Ascending aorta (tissue), 2 donors: ENCODE measurements at places on chromosomes 13 and 19. TPM values are rescaled to one million over a fixed set of nuclear protein-coding genes. Genes with fewer than 3 reads are reported as not detected.

GRCh38 chr19:57068921-57069697 lies 50.7 kb upstream of the USP29 start:
- no peak overlapping the region for H3K27ac ChIP-seq
- no peaks in the 10 kb centered on the region for H3K27me3 ChIP-seq
- H3K4me3 ChIP-seq, result no peak overlapping the region
- H3K36me3 ChIP-seq, result no peaks in the 10 kb centered on the region

DNA sequence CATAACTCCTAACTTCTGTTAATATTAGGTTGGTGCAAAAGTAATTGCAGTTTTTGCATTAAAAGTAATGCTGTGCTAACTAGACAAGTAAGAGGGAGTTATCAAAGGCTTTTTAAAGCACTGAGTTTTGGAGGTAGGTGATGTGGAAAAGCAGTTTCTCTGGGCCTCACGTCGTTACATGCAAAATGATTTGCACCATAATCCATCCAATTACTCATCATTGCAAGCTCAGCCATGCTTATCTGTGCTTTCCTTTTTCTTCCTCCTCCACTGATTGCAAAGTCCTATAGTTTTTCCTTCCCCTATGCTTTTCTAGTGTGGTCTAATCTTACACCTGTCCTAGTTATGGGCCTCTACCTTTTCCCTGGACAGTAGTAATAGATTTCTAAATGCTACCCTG lies 35.4 kb upstream of the INTS6 start:
- DNase-seq, result no peak
- no peaks in the 10 kb centered on the region for H3K36me3 ChIP-seq
- H3K4me3 ChIP-seq, result no peak overlapping the region
- no peak overlapping the region for H3K27ac ChIP-seq
- H3K27me3 ChIP-seq, result no peaks in the 10 kb centered on the region

DNA sequence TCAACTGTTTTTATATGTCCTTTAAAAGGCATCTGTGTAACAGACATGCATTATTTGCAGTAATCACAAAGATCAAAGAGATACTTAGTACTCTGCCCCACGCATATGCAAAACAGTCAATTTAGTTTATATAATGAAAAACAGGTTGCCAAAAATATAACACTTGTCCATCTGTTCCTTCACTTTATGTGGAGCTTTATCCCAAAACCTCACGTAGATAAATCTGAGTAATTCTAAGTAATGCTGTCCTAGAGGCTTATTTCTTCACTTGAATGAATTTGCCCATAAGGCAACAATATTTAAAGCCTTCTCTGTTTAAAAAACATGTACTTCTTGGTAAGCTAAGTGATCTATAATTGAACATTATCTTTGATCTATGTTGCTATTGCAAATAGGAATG lies 20.3 kb upstream of the SLITRK6 start:
- no peaks in the 10 kb centered on the region for H3K27me3 ChIP-seq
- DNase-seq, result no peak
- no peak overlapping the region for H3K27ac ChIP-seq
- no peaks in the 10 kb centered on the region for H3K36me3 ChIP-seq

DNA sequence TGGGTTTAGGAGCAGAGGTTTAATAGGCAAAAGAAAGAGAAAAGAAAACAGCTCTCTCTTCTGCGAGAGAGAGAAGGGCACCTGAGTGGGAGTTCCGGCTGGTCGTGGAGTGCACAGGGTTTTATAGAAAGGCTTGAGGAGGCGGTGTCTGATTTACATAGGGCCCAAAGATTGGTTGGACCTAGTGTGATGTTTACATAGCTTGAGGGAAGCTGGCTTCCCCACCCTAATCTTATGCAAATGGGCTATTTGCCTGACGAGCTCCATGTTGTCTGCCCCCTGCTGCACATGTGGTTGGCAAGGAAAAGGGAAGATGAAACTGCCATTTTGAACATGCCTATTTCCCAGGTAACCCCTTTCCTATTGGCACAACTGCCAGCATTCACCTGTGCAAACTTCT lies 21.5 kb upstream of the MEDAG start:
- H3K36me3 ChIP-seq, result no peaks in the 10 kb centered on the region
- no peak overlapping the region for H3K4me3 ChIP-seq
- H3K27me3 ChIP-seq, result no peaks in the 10 kb centered on the region
- H3K27ac ChIP-seq, result no peak overlapping the region
- DNase-seq, result no peak

DNA sequence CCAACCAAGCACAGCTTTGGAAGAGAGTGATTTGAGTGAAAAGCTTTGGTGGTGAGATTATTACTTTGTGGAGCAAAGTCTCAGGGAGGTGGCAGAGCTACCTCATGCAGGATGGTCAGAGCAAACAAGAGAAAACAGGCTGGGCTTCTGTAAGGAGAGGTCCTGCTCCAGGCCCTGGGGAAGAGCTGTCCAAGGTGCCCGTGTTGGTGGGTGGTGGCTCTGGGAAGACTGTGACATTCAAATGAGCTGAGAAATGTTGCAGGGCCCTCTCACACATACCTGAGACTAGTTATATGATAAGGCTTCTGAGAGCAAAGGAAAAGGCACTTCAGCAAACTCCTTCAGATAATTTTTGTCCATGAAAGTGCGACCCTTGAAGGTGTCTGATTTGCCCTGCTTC lies 205.5 kb upstream of the SOX21 start:
- no peaks in the 10 kb centered on the region for H3K27me3 ChIP-seq
- no peak overlapping the region for H3K27ac ChIP-seq
- DNase-seq, result no peak
- H3K36me3 ChIP-seq, result no peaks in the 10 kb centered on the region
- no peak overlapping the region for H3K4me3 ChIP-seq

DNA sequence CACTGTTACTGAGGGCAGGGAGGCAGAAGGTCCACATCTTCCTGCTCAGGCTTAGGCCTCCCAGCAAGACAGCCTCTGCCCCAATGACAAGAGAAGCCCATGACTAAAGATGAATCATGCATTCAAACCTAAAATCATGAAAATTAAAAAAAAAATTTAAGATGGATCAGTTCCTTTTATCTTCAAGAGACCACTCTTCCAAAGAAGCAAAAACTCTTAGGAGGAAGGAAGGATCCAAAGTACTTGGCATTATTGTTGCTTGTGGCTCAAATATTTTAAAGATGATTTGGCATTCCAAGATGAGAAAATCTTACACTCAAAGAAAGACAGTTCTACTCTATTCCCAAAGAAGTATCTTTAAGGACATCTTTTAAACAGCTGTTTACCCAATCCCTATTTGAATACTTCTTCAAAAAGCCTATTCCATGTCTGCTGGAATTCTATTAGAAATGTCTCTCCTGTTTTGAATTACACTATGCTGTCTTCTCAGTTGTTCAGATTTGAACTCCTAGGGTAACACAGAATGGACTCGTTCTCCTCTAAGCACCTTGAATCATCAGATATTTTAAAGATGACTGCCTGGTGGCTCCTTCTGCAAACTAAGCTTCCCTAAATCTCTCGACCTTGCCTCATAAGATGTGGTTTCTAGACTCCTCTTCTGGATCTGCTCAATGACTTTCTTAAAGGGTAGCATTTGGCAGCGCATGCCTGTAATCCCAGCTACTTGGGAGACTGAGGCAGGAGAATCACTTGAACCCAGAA lies 7.0 kb downstream of the SERP2 start:
- H3K4me3 ChIP-seq, result no peak overlapping the region
- H3K36me3 ChIP-seq, result no peaks in the 10 kb centered on the region
- H3K27ac ChIP-seq, result no peak overlapping the region

DNA sequence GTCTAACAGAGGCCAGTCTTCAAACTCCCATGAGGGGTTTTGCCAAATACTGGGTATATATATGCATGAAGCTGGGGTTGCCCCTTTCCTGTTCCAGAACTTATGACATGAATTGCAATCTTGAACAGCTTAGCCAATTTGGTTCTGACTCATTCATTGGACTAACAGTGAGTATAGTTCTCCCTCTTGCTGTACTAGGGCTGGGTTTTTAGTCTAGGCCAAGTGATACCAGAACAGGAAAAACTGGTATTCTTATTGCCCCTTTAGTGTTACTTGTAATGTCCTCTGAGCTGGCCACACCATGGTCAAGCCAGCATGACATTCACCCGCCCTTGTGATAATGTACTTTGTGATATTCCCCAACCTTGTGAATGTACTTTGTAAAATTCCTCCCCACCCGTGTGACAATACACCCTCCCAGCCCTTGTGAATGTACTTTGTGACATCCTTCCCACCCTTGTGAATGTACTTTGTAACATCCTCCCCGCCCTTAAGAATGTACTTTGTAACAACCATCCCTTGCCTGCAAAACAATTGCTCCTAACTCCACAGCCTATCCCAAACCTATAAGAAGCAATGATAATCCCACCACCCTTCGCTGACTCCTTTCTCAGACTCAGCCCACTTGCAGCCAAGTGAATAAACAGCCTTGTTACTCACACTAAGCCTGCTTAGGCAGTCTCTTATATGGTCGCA lies 26.9 kb downstream of the ZNF846 start:
- H3K4me1 ChIP-seq, result no peaks in the 10 kb centered on the region
- DNase-seq, result no peak
- no peaks in the 10 kb centered on the region for H3K27me3 ChIP-seq
- H3K27ac ChIP-seq, result no peak overlapping the region
- H3K4me3 ChIP-seq, result no peak overlapping the region

GRCh38 chr13:30675717-30676116 lies 58.0 kb downstream of the USPL1 start:
- no peaks in the 10 kb centered on the region for H3K36me3 ChIP-seq
- H3K4me3 ChIP-seq, result no peak overlapping the region
- no peaks in the 10 kb centered on the region for H3K27me3 ChIP-seq
- DNase-seq, result no peak
- H3K4me1 ChIP-seq, result no peaks in the 10 kb centered on the region

Gene UQCR11
- total RNA-seq, result 61.0 TPM
